ENCODE measurements at places on chromosomes 6 and 20.

DNA sequence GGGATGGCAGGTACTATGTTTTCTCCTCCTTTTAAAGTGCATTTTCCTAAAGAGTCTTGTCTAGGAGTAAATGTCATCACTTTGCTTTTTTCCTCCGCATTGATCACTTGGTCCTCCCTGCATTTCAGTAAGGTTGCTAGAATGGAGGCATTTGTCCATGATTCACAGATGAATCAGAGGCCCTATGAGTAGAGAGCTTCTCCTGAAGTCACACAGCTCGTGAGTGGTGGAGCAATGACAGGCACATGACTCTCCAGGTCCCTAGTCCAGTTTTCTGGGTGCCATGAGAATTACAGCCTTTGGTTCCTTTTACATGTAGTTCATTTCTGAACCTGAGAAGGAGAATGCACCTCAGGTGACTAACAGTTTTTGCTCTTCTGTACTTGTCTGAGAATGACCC, 50.5 kb downstream of the HLA-A start:
- DNase-seq = no peak

GRCh38 chr6:107536180-107536961, 46.5 kb downstream of the SOBP start:
- no peak for DNase-seq

DNA sequence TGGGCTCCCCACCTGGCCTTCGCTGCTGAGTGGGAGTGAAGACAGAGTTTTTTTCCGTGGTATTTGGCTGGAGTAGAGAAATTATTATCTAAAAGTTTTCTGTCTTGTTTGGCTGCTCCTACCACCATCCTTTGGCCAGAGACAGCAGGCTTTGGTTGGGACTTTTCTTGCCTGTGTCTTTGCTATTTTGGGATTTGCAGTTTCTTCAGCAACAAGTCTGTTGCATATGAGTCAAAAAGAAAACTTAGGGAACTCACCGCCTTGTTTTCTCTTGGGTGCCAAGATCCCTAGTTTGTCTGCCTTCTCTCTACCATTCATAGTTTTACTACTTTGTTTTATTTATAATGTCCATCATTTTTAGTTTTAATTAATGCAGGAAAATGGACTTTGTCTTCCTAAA, 683.8 kb downstream of the DOK5 start:
- DNase-seq = no peak

- no peak for DNase-seq
Observed at GRCh38 chr6:137903933-137904821, 37.1 kb downstream of the TNFAIP3 start.

GRCh38 chr6:121330516-121330915, 3.8 kb downstream of the TBC1D32 start:
- no peak for DNase-seq

DNA sequence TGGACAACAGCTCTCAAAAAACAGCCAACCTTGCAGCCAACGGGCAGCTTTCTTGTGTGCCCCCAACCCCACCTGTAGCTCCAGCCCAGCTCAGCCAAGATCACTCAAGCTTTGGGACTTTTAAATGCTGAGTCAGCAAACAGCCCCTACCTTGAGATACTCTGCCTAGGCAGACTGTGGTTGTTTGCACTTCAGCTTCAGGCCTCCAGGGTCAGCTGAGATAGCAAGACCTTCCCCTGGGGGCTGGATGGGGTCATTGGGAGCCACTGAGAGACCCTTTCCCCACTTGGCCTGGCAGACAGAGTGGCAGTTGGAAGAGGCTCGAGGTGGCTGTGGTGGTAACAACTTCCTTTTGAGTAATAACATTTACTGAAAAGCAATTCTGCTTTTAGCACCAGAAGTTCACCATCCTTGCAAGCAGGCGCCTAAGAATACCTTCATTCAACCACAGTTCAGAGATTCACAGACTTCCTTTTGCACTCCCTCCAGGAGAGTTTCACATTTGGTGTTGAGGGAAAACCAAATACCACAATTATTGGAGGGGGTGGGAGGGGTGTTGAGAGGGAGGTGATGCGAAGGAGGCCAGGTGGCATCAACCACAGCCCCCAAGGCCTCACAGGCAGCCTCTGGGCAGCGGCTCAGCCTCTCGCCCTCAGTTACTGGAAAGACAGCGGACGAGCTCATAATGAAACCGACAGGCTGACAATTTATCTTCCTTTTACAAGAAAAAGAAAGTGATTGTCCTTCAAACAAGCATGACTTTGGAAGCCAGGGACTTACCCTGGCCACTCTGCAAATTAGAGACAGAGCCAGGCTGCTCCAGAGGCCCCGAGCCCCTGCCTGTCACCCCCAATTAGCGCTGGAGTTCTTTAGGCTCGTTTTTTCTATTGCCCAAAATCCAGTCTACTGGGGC, 148.1 kb downstream of the CEBPB start:
- DNase-seq = no peak

- DNase-seq = no peak
Observed at GRCh38 chr20:22502731-22503191, 81.6 kb downstream of the FOXA2 start.
